A673 (cell line): ENCODE measurements at places on chromosomes 2 and 18.
A peak's percentile ranks its signal among the peaks of the same experiment; 100 is the strongest.

- DNase-seq: no peak
Measured at GRCh38 chr2:219106251-219106650, 45.5 kb upstream of the IHH start.

DNA sequence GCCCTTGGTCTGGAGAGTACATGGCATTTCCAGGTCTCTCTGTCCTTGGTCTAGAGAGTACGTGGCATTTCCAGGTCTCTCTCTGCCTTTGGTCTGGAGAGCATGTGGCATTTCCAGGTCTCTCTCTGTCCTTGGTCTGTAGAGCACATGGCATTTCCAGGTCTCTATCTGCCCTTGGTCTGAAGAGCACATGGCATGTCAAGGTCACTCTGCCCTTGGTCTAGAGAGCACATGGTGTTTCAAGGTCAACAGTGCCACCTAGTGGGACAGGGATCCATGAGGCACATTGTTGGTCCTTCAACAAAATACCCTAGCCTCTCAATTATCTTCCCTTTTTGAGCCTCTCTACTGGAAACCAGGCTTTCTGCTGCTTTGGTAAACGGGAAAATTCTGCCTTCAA lies 250.2 kb downstream of the OTX1 start:
- DNase-seq: no peak

DNA sequence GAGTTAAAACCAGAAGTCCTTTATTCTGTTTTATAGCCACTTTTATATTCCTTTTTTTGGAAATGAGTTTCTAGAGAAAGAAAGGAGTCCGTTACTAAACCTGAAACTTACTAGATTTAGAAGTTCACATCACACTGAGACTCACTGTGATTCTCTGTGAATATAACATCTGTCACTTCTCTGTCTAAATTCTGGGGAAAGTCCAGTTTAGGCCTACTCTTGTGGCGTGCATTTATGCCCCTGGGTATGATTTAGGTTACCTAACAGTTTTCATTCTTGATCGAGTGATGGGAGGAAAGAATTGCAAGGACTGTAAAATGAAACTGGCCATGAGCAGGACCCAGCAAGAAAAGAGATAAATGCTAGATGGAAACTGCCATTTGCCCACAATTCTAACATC lies 449.6 kb downstream of the SPAG16 start:
- no peak for DNase-seq

- no peak for DNase-seq
Measured at GRCh38 chr2:51673628-51674027, 641.7 kb upstream of the NRXN1 start.

DNA sequence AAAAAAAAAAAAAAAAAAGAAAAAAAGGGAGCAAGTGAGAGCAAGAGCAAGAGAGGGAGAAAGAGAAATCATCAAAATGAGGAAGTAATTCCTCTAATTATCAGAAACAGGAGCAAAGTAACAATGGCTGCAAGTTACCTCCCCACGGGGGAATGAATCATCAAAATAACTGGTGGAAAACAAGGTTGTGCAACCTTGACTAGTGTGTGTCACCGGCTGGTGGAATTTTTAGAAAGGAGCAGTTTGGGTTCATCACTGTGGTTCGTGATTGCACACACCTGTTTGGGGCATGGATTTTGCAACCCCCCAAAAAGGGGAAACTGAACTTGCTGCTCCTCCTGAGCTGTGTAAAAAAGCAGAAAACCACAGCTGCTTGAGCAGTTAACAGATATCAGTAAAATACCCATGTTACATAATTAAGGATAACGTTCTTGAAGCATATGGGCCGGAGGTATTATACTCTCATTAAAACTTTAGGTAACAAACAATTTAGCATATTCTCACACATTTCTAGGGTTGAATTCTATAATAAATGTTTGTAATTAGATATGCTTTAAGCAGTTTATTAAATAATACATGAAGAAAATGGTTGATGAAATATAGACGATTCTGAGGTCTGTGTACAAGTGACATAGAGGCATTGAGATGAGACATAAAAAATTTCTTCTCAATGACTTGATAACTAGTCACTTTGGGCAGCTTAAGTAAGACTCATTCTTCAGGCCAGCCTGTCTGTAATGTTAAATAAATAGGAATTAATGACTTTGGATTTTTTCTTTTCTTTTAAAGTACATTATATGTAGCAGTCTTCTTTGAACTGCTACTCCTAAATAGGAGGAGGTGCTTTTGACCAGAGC lies 184.2 kb upstream of the ZEB2 start:
- peak; percentile 35 for DNase-seq

GRCh38 chr2:155965415-155966063 lies 367.0 kb downstream of the NR4A2 start:
- no peak for DNase-seq

- DNase-seq: peak; percentile 77
Measured at GRCh38 chr18:111306-112014, 46.9 kb upstream of the USP14 start.

- no peak for DNase-seq
Measured at GRCh38 chr2:79729532-79729931, 216.7 kb downstream of the CTNNA2 start.

DNA sequence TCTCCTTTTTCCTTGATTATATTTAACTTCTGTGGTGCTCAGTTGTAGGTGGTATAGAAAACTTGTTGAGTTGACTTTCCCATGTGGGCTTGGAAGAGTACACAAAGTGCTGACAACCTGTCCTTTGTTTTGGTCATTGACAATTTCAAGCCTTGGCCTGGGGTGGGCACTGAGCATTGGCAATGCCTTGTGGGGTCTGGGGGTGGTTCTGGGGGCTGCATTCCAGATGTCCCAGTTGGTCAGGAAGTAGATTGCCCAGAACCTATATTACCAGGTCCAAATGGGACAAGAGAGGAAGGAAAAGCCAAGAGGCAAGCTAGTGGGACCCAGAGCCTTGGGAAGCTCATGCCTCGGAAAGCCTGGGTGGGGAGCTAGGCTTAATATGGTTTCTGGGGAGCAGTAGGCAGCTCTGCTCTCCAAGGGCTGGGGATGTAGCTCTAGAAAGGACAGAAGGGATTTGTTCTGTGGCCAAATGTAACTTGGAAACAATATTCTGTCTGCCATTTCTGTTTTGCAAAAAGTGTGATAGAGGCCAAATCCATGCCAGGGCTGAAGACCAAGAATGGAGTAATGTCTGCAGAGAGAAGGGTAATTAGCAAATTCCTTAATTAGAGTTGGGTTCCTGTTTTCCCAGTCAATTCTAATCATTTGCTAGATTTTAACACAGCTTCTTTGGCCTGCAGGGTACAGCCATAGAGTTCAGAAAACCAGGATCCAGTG lies 87.4 kb downstream of the SLC4A3 start:
- no peak for DNase-seq

DNA sequence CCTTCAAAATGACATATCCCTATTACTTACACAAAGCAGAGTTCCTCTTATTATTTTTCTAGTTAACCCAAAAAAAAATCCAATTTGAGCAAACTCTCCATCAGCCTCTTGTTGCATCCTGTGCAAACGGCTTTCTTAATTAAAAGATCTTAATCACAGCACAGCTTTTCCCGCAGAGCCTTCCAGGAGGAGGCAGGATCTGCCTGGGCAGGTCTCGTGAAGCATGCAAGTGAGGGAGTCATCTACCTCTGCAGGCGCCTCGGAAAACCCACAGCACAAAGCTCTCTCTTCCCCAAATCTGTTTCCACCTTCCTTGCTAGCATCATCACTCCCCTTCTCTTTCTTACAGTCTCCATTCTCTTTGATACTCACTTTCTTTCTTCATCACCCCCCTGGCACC lies 100.4 kb downstream of the EN1 start:
- DNase-seq: no peak
